ENCODE measurements at places on chromosomes 6 and 20. TPM values are rescaled to one million over a fixed set of nuclear protein-coding genes. Genes with fewer than 3 reads are reported as not detected.

UBD gene
- 0.47 TPM for total RNA-seq

C20orf204 gene
- total RNA-seq: 1.2 TPM

GRCh38 chr6:81786150-81786549 lies 33.7 kb upstream of the TENT5A start:
- DNase-seq: no peak

DNA sequence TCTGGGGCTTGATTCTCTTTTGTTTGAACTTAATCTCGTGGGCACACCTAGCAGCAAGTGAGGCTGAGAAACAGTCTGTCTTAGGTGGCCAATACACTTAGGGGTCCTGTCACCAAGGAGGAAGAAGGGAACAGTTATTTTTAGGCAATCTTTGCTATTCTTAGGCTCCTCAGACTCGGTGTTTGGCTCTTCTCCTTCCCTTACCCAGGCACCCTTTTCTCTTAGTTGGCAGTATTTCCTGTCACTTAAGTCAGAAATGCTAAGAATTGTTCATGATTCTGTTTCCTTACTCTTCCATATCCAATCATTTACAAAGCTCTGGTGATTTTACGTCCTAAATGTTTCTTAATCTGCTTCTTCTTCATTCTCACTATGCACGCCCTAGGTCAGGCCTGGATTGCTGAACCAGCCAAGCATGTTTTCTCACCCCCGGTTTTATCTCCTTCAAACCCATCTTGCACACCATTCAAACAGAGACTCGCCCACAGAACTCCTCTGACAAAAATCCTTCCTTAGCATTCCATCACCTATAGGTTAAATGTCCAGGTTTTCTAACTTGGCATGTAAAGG lies 45.2 kb upstream of the TMEM217 start:
- no peak for DNase-seq

- DNase-seq: no peak
Observed at GRCh38 chr20:32610472-32611218, 25.5 kb upstream of the NOL4L start.

- no peak for DNase-seq
Observed at GRCh38 chr20:63698739-63699465, 2.5 kb downstream of the TNFRSF6B start.

DNA sequence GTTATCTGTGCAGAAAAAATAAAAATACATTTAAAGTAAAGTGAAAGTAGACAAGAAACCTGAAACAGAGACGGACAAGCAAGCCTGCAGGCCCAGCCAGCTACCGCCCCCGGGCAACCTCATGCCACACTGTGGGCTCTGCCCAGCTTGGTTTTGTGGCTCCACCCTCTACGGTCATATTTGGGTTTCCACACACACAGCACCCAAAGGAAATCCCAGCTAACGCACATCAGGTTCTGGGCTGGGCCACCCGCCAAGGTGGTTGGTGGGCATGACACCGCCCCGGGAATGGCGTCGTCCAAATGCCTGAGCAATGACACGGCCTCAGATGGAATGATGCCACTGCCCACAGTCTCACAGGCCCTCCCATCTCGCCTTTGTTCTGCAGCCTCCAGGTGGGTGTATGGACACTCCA lies 22.9 kb downstream of the FAM110A start:
- DNase-seq: no peak
